ENCODE measurements at places on chromosomes 13 and 19. TPM values are rescaled to one million over a fixed set of nuclear protein-coding genes. Genes with fewer than 3 reads are reported as not detected.

DNA sequence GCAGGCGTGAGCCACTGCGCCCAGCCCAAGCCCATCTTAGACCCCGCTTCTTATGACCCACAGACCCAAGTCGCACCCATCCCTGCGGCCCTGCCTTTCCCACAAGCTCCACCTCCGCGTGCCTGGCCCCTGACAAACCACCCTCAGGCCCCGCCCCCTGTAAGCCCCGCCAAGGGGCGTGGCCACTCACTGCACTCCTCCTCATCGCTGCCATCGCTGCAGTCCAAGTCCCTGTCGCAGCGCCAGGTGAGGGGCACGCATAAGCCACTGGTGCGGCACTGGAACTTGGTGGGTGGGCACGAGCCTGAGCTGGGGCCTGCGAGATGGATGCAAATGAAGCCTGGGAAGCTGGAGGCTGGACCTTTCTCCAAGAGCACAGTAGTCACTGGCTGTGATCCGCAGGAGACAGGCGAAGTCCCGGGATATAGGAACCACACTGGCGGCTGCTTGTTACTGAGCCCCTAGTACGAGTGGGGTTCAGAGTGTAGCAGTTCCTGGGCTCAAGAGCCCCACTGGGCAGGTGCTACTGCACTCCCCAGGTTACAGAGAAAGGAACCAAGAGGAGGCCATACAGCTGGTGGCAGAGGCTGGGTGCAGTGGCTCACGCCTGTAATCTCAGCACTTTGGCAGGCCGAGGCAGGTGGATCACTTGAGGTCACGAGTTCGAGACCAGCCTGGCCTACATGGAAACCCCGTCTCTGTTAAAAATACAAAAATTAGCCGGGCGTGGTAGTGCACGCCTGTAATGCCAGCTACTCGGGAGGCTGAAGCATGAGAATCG, 3.1 kb downstream of the CD320 start:
- DNase-seq: no peak

The CEACAM1 gene
- total RNA-seq: 6.2 TPM

GRCh38 chr13:100513987-100514670, 74.5 kb downstream of the GGACT start:
- no peak for DNase-seq

The PIH1D1 gene
- total RNA-seq: 49.6 TPM

The PARP4 gene
- 48.6 TPM for total RNA-seq

The CIC gene
- 14.0 TPM for total RNA-seq

Data from urinary bladder (tissue), 4 donors.